Activated T-cell treated with anti-CD3 and anti-CD28 coated beads, Interleukin-2, amount 50 U/mL, for 72 hours (primary cell): ENCODE measurements at places on chromosomes 6 and 20. TPM values are rescaled to one million over a fixed set of nuclear protein-coding genes. Genes with fewer than 3 reads are reported as not detected.

DNA sequence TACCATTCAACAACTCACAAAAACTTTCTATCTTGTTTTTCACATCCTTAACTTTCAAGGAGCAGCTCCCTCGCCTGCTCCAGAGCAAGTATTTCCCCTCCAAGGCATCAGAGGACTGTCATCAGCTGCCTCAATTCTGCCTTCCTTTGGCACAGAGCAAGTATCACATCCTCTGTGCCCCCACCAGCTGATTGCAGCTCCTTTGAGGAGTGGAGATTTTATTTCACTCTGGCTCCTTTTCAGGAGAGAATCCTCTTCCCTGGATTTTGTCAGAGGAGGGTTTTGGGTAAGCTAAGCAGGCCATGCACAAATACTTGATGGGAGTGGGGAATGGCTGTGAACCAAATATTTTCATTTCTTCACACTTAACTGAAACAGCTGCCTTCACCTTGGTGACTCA, 610.5 kb upstream of the FLRT3 start:
- DNase-seq = no peak

DNA sequence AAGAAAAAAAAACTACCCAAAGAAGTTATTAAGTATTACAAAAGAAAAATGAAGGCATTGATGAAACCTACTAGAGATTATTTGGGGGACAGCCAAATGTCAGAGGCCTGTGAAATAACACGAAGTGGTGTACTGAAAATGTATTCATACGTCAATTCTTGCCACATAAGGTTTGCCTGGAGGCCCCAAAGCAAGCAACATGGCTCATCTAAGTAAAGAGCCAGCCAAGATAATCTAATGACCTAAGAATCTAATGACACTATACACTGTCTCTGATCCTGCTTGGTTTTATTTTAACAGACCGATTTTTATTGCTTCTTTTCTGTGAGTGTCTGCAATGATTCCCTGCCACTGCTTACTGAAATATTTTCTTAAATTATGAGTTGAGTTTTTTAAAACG, 34.7 kb downstream of the FILIP1 start:
- DNase-seq = no peak

DNA sequence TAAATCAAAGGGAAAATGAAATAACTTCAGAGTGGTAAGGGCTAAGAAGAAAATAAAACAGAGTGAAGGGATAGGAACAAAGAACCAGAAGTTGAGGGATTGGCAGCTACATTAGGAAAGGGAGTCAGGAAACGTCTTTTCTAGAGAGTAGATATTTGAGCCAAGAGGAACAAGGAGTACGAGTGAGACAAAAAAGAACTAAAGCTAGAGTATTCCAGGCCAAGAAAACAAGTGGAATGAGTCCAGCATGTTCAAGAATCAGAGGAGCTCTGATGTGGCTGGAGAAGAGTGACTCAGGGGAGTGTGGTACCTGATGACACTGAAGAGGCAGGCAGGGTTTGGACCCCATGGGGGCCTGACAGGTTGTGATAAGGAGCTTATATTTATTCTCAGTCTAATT, 66.3 kb downstream of the CEP162 start:
- DNase-seq = no peak

DNA sequence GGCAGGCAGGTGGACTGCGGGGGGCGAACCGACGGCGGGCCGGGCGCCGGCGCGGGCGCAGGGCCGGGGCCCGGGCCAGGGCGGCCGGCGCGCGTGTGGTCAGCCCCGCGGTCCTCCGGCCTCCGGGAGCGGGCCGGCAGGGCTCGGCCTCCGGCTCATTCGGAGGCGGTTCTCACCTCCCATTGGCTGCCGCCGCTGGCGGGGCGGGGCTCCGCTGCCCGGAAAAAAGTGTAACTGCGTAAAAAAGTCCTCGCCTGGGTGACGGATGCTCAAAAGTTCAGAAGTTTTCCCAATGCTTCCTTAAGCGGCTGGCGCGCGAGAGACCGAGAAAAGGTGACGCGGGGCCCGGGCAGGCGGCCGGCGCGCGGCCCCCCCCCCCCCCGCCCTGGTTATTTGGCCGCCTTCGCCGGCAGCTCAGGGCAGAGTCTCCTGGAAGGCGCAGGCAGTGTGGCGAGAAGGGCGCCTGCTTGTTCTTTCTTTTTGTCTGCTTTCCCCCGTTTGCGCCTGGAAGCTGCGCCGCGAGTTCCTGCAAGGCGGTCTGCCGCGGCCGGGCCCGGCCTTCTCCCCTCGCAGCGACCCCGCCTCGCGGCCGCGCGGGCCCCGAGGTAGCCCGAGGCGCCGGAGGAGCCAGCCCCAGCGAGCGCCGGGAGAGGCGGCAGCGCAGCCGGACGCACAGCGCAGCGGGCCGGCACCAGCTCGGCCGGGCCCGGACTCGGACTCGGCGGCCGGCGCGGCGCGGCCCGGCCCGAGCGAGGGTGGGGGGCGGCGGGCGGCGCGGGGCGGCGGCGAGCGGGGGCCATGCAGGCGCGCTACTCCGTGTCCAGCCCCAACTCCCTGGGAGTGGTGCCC, at the start of gene FOXC1:
Gene FOXC1, plus strand, starts transcription at position 268 of the 849 bp plus-strand sequence. Its CDS starts 531 bp downstream, at position 799.
- peak; percentile 74 for DNase-seq

GPLD1 gene
- total RNA-seq = 0.51 TPM

TRAPPC3L gene
- not detected for total RNA-seq

DNA sequence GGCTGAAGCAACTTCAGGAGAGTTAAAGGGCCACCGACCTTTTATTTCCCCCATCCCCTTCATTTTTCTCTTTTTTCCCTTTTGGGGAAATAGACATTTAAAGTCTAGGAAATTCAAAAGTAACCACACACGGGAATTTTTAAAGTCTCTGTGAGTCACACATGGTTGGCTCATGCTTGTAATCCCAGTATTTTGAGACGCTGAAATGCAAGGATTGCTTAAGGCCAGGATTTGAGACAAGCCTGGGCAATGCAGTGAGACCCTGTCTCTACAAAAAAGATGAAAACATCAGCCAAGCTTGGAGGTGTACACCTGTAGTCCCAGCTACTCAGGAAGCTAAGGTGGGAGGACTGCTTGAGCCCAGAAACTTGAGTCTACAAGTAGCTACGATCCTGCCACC, 34.2 kb downstream of the KATNA1 start:
- no peak for DNase-seq

DNA sequence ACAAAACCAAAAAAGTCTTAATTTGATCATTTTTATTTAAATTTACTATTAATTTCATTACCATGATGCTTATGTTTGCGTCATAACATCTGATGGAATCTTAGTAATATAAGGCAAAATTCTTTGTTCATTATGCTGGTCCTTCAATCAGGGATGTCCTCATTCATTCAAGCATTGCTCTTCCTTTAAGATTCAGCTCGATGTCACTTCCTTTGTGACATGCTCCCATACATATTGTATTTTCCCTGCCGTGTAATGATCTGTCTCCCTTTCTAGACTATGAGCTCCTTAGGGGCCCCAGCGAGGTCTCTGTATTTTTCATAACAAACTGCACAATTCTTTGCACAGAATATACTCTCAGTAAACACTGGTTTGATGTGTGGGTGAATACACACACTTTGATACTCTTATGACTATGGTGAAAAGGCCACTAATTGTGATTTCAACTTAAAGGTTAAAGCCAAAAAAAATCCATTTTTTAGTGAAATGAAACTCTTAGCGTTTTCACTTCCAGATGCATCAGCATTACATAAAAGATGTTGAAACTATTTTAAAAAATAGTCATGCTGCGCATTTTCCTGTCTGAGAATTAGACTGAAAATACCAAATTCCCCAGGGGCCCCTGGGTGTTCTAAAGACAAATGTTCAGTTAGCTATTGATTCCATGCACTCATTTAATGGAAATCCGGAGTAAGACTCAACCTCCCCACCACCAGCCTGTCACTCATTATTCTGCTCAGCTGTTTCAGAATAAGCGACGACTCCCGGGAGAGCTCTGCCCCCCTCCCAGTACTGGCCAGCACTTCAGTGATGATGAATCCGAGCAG, 169.7 kb downstream of the ATXN1 start:
- peak; percentile 23 for DNase-seq

DNA sequence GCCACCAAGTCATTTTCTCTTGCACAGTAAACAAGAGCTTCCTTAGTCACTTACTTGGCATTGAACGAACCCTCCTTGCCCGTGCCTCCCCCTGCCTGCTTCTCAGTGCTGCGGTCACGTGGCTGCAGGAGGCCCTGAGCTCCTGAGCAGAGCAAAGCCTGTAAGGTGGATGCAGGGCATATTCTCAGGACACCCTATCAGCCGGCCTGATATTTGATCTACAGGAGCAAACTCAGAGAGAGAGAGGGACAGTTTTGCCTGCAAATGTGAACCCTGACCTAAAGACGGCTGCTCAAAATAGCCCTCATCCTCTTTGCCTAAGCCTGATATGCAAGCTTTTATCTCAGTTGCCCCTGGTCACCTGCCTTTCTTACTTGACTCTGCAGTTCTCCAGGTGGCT, 93.0 kb upstream of the POPDC3 start:
- DNase-seq = no peak

MDFI gene
- total RNA-seq = not detected

DNA sequence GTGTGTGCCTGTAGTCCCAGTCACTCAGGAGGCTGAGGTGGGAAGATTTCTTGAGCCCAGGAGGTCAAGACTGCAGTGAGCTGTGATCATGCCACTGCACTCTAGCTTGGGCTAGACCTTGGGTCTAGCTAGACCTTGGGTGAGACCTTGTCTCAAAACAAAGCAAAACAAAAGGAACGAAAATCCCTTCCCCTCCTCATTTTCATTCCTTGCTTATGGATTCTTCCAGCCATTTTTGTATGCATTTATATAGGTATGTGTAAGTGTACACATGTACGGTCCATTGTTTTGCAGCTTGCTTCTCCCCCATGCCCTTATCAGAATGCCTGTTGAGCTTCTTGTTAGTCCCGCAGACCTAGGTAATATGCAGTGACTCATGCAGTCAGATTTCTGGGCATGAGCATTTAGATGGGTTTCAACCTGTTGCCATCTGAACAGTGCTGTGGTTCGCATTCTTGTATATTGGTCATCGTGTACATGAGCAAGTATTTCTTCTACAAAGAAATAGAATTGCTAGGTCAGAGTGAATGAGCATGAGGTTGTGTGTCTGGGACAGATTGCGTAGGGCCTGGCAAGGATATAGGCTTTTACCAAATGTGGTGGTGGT, 73.2 kb downstream of the ATRN start:
- DNase-seq = no peak

DNA sequence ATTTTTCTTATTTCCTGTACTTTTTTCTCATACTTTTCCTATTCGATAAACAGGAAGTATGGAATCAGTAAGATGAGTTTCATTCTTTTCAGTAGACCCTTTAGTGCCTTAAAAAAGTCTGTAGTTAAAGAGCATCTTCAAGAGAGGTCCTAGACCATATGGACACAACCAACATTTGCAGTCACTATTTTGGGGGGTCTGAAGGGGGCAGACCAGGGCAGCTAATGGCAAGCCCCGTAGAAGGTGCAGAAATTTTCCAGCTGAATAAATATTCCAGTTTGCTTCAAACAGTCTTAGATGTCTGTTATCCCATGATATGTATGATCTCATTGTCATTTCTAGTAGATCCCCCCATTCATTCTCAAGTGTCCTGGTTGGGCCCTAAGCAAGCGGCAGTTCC, 52.8 kb downstream of the MAP3K5 start:
- DNase-seq = no peak

- DNase-seq = peak; percentile 23
Measured at GRCh38 chr6:157272866-157273755, 50.2 kb downstream of the TMEM242 start.

TREM2 gene
- not detected for total RNA-seq

GRCh38 chr6:163626073-163626867, 211.8 kb downstream of the QKI start:
- no peak for DNase-seq

FGD2 gene
- total RNA-seq = 1.4 TPM

DNA sequence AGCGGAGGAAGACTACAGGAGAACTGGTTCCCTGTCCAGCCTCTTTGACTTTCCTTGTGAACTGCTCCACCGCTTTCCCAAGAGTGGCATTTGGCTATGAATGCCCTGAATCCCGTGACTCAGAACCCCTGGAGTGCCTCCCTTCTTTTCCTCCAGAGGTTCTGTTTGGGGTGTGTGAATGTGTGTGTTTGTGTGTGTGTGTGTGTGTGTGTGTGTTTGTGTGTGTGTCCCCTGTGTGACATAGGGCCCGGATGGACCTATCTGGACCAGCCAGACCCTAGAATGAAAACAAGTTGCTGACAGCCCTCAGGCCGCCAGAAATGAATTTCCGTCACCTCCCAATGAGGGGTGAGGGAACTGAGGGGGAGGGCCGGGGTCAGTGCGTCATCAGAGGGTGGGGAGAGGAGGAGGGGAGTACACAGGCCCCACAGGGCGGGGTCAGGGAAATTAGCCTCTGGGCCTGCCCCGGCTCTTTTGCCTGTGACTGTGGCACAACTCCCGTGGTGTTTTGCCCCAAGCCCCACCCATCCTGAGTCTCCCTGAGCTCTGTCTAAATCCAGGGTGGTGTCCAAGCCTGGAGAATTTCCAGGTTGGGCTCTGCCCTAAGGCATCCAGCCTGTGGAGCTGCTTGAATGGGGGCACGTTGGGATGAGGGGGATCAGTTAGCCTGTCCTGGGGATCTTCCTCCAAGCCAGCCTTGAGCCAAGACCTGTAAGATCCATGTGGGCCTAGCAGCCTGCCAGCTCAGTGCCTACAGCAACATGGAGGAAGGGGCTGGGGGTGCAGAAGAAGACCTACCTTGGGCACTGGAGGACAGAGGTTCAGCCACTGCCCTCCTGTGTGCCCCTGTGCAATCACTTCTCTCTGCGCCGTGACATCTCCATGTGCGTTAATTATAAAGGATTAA, 15.2 kb upstream of the MRPS18A start:
- DNase-seq = peak; percentile 43

- DNase-seq = no peak
Measured at GRCh38 chr6:35300848-35301247, 3.2 kb downstream of the DEF6 start.

C6orf58 gene
- not detected for total RNA-seq

DNA sequence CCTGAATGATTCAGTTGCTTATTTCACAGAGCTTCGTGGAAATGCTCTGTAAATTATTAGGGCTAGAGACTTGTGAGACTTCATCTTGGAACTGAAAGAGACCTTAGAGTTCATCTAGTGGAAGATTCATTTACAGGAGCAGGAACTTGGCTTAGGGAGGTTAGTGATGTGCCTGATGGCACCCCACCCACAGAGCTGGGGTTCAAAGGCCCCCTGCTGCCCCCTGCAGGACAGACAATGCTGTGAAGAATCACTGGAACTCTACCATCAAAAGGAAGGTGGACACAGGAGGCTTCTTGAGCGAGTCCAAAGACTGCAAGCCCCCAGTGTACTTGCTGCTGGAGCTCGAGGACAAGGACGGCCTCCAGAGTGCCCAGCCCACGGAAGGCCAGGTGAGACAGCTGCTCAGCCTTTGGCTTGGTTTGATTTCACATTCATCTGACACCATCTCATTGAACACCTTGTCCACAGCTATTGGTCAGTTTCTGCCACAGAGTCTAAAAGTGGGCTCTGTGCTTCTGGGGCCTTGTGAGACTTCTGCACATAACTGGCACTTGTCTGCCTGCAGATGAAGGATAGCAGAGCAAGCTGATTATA, 25.1 kb downstream of the MYBL2 start:
- DNase-seq = peak; percentile 75

GPR6 gene
- total RNA-seq = not detected

OR2B3 gene
- total RNA-seq = not detected

- no peak for DNase-seq
Measured at GRCh38 chr20:2946988-2947961, 74.0 kb downstream of the PTPRA start.

- no peak for DNase-seq
Measured at GRCh38 chr20:51640743-51641142, 98.2 kb upstream of the NFATC2 start.

- DNase-seq = no peak
Measured at GRCh38 chr20:39248171-39248861, 286.2 kb downstream of the DHX35 start.

GRCh38 chr20:6651016-6651415, 116.5 kb upstream of the BMP2 start:
- no peak for DNase-seq

- DNase-seq = no peak
Measured at GRCh38 chr20:16115911-16116552, 457.2 kb downstream of the KIF16B start.
